ENCODE measurements at places on chromosomes 12 and 14.
A peak's percentile ranks its signal among the peaks of the same experiment; 100 is the strongest.

DNA sequence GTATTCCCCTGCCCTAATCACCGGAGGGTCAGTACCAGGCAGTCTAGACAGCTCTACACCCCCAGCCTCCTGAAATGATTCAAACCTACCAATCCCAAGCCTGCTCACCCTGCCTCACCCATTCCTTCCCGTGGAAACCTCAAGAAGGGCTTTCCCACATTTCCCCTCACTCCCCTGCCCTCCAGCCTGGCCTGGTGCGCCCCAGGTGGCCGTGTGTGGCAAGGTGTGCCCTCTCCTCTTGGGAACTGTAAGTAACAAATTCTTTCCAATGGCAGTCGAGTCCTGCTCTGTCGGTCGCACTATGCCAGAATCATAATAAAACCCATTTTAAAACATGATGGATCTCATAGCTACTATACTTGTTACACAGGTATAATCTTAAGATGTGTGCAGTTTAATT lies 13.9 kb upstream of the DEGS2 start:
- no peak for DNase-seq

DNA sequence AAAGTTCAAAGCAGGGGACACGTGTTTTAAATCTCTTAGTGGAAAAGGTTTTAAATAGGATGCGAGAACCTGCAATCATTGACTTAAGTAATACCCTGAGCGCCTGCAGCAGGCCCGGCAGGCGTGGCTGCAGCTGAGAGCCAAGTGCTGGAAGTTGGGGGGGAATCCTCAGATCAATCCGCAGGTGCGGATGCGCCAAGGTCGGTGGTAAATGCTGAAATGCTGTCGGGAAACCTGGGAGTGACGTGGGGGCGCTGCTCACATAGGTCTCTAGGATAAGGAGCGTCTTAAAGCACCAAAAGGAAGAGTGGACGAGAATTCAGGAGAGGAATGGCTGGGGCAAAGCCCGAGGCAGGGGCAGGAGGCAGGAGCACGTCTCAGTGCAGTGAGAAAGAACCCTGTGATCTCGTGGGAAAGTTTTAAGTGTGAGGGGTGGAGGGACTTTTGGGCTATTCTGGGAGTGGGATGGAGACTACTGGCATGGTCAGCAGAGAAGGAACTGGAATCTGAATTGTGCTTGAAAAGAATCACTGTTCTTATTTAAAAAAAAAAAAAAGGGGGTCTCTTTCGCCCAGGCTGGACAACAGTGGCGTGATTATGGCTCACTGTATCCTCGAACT lies 883 bp upstream of the CDCA4 start:
- no peak for DNase-seq

GRCh38 chr14:42192738-42193653 lies 586.3 kb downstream of the LRFN5 start:
- peak; percentile 91 for DNase-seq

- DNase-seq = no peak
Measured at GRCh38 chr14:29740491-29740890, 187.2 kb downstream of the PRKD1 start.

GRCh38 chr12:48175613-48176416 lies 7.6 kb upstream of the CCDC184 start:
- no peak for DNase-seq

DNA sequence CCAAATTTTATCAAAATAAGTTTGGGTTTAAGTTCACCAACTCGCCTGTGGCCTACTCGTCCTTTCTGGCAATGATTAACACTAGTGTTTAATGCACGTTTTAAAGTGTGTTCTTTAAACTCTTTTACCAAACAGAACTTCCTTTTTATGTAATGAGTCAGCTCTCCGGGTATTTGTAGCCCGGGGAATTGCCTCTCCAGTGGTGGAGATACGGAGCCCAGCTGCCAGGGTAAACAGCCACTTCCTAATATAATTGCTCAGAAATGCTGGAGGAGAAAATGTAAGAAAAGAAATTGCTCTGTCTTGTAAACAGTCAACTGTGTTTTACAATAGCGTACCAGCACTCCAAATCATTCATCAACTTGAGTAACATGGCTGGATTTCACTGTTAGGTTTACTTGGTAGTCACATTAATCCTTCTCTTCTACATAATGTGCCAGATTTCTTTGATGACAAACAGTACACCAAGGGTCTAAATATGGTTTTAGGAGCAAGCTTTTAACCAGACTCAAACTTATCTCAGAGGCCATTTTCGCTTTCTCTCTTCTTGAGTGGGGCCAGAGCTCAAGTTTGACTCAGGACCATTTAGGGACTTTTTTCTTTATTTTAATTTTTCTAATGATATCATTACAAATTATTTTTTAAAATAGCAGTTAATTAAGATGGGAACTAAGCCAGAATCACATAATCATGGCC lies 101.2 kb upstream of the SLC38A2 start:
- DNase-seq = peak; percentile 94

DNA sequence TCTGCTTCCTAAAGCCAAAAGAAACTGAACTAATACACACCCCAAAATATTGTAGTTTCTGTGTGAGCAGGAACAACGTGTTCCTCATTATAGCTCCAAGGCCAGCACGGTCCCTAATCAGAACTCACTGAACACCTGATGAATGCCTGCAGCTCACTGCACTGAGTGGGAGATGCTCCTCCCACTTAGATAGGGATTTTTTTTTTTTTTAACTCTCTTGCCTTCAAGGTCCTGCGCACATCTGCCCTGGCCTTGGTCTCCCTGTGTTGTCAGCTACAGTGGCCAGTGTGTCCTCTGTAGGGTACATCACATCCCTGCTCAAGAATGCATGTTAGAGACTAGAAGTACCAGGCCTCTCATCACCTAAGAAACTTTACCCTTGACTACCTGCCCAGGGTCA lies 44.3 kb upstream of the TMPO start:
- no peak for DNase-seq

GRCh38 chr12:82862069-82862841 lies 175.5 kb downstream of the TMTC2 start:
- DNase-seq = peak; percentile 51

GRCh38 chr12:115824936-115825602 lies 452.4 kb downstream of the MED13L start:
- DNase-seq = no peak

- no peak for DNase-seq
Measured at GRCh38 chr14:26175658-26176057, 422.2 kb downstream of the NOVA1 start.

DNA sequence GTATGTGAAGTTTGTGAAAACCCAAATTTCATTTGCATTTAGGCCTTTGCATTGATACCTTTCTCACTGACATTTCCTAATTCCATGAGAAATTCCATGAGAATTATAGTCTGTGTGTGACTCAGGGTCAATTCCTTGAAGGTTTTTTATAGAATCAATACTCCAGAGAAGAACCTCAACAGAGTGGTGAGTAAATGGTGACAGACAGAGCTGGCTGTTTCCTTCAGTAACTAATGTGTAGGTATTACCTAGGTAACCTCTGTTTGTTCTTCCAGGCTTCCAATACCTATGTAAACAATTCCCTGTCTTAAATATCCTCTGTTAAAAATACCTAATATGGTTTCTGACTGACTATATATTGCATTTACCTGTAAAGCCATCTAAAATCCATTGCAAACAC lies 117.0 kb downstream of the TTC8 start:
- DNase-seq = no peak

DNA sequence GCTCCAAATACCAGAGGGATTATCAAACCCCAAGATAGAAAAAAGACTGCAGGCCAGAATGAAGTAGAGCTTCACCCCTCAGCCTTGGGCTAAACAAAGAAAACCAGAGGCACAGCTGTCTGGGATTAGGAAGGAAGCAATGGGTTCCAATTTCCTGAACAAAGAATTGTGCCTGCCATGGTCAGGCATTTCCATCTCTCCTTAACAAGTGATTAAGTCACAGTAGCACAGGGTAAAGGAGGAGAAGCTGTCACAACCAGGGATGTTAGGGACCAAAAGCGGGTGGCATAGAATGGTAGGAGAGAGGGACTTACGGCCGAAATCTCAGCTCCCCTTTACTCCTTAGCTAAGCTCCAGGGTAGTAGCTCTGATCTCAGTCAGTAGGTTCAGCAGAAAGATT lies 33.9 kb downstream of the SPTLC2 start:
- DNase-seq = no peak

DNA sequence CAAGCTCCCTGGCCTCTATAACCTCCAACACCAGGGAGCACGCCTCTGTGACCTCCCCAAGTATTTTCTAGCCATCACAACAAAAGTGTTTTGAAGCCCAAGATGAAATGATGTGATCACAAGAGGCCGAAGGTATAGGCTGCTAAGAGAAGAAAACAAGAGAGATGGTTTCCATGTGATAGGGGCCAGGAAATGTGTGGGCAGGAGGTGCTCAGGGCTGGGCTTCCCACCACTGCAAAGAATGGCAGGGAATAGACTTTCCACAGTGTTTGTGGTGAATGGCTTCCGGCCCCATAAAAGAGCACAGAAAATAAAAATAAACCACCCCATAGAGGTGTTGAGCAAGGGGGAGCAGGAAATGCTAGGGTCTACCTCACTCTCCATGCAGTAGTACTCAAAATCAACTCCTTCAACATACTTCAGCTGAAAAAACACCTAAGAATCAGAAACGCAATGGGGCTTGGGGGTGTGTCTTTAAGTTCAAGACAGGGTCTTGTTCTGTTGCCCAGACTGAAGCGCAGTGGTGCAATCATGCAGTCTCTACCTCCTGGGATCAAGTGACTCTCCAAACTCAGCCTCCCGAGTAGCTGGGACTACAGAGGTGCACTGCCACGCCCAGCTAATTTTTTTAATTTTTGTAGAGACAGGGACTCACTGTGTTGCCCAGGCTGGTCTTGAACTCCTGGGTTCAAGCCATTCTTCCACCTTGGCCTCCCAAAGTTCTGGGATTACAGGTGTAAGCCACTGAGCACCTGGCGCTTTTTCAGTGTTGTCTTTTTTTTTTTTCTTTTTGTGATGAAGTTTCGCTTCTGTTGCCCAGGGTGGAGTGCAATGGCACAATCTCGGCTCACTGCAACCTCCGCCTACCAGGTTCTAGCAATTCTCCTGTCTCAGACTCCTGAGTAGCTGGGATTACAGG lies 27.1 kb downstream of the DAD1 start:
- DNase-seq = peak; percentile 20

DNA sequence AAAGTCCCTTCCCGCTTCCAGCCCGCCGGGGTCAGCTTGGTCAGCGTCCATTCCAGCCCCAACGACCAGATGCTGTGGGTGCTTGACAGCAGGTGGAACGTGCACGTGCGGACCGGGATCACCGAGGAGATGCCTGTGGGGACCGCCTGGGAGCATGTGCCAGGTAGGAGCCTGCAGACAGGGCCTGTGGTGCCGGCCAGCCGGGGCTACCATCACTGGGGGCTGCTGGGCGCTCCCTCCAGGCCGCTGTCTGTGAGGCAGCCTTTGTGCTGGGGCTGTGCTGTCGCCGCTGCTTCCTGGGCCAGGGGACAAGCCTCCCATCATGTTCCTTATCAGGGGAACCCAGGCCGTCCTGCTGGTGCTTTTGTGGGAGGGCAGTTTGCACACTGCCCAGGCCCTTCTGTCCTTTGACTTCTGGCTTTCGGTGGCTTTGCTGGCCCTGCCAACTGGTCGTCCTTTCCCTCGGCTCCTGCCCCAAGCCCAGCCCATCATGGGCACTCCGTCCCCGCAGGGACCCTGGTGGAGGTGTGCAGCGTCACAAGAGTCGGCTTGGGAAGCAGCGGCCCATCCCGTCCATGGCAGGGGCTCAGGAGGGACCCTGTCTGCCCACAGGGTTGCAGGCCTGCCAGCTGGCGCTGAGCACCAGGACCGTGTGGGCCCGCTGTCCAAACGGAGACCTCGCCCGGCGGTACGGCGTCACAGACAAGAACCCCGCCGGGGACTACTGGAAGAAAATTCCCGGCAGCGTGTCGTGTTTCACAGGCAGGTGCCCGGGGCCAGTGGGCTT lies 12.4 kb downstream of the ANKRD9 start:
- DNase-seq = no peak

- no peak for DNase-seq
Measured at GRCh38 chr12:93682846-93683261, 5.7 kb downstream of the CRADD start.
